M059J (cell line): ENCODE measurements at places on chromosomes 2 and 18.

DNA sequence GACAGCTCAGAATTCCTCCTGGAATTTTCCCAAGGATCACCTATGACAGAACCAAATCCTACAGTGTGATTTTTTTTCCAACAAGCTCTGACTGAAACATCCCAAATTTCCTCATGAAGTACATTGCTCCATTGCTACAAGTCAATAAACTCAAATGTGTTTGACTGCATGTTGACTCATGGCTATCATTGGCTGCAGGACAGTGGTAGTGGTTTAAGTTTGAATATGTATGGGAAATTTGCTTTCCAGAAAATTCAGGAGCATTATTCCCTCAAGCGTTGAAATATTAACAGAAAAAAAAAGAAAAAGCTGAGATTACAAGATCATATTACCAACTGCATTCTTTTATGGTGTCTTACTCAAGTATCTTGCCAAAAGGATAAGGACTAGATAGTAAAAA lies 402.8 kb upstream of the DSEL start:
- peak; percentile 18 for DNase-seq

- DNase-seq, result peak; percentile 36
Observed at GRCh38 chr2:6372317-6372901, 493.3 kb downstream of the CMPK2 start.

GRCh38 chr2:222322236-222322635 lies 23.4 kb upstream of the PAX3 start:
- DNase-seq, result no peak

DNA sequence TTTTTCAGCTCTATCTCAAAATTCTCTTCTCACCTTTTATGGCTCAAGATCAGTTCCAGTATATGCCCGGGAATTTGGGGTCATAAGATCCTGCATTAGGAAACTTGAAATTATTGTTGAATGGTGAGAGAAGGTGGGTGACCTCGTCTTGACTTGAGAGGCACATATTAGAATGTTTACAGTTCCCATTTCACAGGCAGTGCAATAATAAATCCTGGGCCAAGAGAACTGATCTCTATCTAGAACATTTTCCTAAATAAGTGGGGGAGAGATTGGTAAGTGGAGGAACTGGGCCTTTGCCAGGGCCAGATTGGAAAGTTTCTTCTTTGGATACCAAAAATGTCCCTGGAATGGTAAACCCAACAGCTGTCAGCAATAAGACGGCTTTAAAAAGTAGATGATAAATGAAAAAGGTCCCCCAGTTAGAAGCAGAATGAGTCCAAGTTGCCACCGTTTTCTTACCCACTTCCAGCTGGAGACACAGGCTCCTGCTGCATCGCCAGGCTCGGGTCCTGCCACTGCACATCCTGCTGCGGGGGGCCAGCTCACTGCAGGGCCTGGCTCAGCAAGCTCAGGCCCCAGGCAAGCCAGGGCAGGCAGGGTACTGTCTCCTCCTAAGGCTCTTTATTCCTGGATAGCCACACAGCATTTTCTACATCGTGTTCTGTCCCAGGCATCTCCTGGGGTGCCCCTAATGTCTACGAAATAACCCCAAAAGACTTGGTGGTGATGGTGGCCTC lies 126.4 kb upstream of the EPAS1 start:
- peak; percentile 11 for DNase-seq

DNA sequence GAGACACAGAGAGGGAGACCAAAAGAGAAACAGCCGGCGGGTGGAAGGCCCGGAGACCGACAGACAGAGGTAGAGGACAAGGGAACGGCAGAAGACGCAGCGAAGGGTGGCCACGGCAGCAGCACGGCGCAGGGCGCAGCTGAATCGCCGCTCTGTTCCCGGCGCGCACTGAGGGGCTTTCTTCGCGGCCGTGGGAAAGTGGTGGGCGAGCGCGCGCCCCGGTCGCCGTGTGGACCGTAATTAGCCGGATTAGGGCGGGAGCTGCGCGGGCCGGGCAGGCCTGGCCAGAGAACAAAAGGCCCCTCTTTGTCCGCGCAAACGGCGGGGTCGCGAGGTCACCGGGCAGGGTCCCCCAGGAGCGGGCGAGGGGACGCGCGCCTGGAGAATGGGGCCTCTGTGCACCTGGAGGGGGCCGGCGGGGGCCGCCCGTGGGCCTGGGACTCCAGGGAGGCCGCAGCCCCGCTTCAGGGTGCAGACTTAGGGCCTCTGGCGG lies 158.3 kb downstream of the ZFP36L2 start:
- no peak for DNase-seq

DNA sequence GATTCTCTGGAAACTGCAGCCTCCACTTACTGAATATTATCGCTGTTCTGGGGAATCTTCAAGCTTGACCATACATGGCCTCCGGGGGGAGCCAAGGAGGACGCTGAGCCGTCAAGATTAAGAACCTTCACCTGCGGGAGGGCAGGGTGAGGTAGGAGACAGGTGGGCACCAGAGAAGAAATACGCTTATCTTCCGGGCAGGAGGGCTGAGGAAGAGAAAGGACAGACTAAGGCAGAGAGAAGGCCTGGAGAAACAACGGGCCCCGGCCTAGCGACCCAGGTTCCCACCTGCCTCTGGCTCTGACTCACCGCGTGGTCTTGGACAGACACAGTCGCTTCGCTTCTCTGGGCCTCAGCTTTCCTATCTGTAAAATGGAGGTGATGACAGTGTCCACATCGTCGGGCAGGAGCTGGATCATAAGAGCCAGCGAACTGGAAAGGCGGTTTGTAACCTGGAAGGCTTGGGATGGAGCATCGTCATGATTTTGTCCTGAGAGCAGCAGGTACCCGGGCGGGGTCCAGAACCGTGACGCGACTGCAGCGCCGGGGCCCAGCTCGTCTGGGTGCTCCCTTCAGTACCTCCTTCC lies 659 bp downstream of the ZNF142 start:
- DNase-seq, result peak; percentile 60

DNA sequence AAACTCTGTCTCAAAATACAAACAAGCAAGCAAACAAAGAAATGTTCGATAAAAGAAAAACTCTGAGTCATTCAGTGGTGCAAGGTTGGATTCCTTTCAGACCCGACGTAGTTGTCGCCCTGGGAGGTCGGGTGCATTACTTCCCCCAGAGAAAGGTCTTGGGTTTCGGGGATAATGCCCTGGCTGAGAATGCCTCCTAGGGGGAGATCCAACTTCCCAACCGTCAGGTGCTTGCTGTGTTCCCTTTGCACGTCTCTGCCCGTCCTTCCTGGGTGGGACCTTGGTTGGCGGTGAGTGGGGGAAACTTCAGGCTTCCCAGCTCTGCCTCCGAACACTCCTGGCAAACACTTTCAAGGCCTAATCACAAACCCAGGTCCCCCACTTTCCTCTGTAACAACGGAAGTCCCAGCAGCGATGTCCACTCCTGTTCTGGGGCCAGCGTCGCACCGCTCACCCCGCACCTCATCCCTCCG lies 609 bp downstream of the TPGS2 start:
- peak; percentile 73 for DNase-seq

DNA sequence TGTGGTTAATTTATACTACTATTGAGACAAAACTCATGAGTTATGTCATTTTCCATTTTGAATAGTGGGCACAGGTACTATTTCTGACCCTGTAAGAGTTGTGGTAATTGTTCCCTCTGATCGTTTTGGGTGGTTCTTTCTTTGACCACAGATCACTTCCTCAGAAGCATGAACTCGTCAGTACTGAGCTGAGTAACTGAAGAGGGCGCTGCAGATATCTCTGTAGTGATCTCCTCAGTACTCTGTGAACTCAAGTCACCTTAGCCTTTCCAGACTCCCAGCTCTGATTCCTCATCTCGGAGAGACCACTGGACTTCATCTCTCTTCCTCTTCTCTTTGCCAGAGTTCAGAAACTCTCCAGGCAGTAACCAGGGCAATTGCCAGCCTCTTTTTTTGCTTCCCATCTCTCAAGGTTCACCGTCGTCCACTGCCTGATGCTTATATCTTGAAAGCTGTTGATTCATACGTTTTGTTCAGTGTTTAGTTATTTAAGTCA lies 9.4 kb upstream of the IL1RL1 start:
- no peak for DNase-seq

GRCh38 chr18:6255886-6256285 lies 158.8 kb downstream of the L3MBTL4 start:
- DNase-seq, result no peak

- no peak for DNase-seq
Observed at GRCh38 chr2:17136877-17137276, 381.4 kb downstream of the RAD51AP2 start.

DNA sequence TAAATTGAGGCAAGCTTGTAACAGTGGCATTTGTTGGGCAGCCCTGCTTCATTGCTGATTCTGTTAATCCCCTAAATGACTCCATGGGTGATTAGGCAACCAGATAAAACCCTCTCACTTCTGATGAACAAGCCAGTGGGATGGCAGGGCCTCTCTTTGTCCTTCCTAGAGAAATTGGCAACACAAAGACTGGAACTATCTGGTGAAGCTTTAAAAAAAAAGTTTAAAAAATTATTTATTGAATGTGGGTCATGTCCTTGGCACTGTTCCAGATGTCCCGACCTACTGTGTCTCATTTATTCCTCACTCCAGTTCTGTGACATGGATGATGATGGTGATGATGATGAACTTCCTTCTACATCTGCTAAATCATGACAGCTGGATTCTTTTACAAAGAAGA lies 30.8 kb downstream of the NRP2 start:
- no peak for DNase-seq

DNA sequence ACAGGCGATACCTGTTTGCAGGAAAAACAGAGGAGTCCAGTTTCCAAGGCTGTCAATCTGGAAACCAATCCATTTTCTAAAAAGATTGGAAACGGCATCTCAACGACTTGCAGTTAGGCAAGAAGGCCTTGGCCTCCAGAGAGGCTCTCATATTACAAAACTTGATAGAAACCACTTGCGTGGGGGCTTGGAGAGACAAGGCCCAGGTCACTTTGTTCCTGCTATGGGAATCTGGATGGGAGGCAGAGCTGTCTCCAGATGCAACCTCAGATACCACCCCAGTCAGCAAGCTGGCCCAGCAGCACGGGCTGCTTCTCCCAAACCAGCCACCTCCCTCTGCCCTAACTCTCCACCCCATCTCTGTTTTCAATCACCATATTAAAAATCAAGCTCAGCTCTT lies 298.8 kb downstream of the TNS1 start:
- no peak for DNase-seq

DNA sequence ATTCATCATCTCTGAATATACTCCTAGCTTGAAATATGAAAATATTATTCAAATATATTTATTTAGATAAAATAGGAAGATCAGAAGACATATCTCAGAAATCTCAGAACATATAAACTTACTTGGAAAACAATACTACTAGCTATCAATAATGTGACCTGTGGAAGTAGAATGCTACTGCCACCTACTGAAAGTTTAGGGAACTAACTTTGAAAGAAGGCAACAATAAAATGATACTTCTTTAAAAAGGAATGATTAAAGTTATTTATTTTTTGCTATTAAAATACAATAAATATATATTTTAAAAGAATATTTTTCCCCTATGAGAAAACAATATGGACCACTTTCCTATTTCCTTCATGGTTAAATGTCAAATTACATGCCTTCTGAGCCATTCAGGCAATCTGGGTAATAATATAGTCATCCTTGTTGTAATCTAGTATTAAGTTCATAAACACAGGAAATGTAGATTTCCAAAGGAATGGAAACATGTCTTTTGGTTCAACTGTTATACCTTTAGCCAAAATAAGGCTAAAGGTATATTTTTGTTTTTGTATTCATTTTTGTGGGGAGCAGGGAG lies 26.0 kb downstream of the ACADL start:
- DNase-seq, result peak; percentile 22

- no peak for DNase-seq
Observed at GRCh38 chr2:176976736-176977685, 235.6 kb upstream of the HNRNPA3 start.

GRCh38 chr2:5569256-5569655 lies 122.9 kb upstream of the SOX11 start:
- DNase-seq, result no peak

DNA sequence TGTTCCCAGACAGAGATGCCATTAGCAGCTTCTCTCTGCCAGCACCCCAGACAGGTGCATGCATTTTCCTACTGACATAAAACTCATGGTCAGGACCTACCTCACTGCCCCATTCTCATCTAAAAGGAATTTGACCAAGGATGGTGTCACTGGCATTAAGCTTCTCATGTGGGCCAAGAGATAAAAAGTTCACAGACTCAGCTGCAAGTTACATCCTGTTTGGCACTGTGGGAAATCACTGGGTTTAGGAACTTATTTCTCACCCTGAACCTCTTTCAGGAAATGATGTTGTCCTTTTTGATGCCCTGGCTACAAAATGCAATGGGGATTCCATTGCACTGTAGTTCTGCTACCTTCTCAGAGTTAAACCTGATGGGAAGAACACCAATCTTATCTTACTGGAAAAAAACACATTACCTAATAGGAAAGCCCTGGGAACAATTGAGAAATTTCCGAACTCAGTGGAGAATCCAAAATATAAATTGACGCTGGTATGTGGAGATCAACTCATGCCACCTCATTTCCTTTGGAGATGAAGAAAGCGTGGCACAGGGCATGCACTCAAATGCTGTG lies 252.1 kb upstream of the COPS8 start:
- peak; percentile 67 for DNase-seq

DNA sequence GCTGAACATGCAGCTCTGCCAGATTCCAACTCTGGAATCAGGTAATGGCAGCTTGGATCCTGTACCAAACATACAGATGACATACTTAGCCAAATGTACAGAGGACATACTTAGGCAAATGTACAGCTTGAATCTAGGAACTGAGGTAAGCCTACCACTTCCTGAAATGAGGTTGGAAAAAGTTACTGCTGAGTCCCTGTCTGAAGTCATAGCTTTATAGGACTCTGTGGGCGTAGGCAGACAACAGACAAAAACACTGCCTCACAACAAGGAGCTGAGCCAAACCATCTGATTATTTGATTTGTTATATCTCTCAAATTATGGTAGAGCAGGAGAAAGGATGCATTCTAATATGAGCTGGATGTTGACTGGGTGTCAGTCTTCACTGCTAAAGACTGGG lies 290.2 kb upstream of the TCF4 start:
- DNase-seq, result no peak

DNA sequence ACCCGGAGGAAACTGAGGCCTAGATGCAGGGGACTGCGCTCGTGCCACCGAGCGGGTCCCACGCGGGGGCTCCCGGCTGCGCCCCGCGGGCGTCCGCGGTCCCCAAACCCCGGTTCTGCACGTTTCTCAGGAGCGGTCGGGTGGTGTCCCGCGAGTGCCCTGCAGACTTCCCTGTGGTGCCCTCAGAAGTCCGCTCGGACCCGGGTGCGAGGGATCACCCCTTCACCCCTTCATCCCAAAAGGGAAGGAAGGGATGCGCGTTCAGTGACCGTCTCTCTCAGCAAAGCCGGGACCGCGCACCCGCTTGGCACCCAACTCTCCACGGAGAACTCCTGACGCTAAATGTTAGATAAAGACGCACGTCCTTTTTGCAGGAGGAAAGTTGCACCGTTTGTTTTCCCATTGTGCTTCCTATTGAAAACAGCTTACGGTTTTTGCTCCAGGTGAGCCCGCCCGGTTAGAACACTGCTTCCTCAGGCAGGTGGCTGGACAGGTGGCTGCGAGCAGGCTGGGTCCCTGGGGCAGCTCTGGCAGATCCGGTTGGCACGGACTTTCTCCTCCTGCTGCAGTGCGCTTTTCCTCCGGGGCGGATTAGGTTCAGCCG lies 779 bp downstream of the DGKD start:
- no peak for DNase-seq
